Stimulated activated CD4-positive, alpha-beta T cell treated with anti-CD3 and anti-CD28 coated beads, Interleukin-1b, Interleukin-23, amount 100 ng/mL, for 48 hours (primary cell): ENCODE measurements at places on chromosomes 4 and X.

GRCh38 chrX:39313146-39313545 lies 511.9 kb downstream of the MID1IP1 start:
- no peak for DNase-seq

DNA sequence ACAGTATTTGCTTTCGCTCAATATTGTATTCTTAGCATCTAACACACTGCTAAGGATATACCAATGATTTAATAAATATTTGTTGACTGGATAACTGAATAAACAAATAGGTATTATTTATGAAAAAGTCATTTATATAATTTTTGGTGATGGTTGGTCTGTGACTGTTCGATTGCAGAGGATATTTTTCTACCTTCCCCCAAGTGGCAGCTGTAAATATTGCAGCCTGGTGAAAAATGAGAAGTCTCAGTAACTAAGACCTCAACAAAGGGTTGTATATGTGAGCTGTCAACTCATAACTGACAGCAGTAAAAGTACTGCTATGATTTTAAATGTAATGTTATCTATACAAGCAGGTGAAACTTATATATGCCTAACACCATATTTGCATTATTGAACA lies 36.0 kb downstream of the HTR2C start:
- no peak for DNase-seq

DNA sequence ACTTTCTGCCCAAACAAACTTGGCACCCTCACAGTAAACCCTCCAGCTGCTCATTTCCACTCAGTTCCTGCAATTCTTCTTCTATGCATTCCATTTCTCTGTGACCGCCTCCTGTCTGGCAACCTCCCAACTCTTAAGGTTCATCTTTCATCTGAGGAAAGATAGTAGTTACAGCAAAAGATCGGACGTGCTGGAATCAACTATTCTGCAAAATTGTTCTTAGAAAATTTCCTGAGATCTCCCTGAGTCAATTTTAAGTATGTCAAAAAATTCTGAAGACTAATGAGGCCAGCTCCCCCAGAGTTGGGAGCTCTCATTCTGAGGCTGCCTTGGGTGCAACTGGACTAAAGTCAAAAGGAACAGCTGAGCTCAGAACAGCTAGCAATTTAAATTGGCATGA lies 1026.0 kb downstream of the ADGRL3 start:
- DNase-seq: no peak

- DNase-seq: no peak
These were observed 17.1 kb downstream of the BEND2 start for GRCh38 chrX:18203631-18204030.

GRCh38 chrX:37781814-37782213 lies 2.0 kb downstream of the CYBB start:
- no peak for DNase-seq

- DNase-seq: no peak
These were observed 44.3 kb upstream of the TBL1X start for GRCh38 chrX:9420275-9421265.

DNA sequence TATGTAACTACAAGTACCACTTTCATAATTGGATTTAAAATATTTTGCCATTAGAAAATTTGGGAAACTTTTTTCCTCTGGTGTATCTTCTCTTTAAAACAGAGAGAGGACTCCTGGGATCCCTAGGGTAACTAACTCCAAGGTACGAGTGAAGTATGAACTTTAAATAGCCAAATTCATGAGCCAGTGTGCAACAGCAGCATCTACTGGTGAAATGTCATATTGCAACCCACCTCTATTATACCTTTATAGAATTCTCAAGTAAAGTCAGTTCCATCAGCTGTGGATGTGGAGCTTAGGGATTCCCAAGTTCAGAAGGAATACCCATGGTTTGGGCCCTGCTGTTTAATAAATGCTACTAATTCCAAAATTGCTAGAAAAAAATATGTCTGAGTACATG lies 282.7 kb upstream of the TAPT1 start:
- no peak for DNase-seq

GRCh38 chrX:121571333-121571732 lies 523.9 kb downstream of the GLUD2 start:
- no peak for DNase-seq

- no peak for DNase-seq
These were observed 413.1 kb downstream of the GBA3 start for GRCh38 chr4:23105759-23106370.
